ENCODE measurements at places on chromosomes 6 and 20.

- DNase-seq: peak; percentile 36
Observed at GRCh38 chr6:107118976-107119375, 3.7 kb upstream of the BEND3 start.

GRCh38 chr6:53197553-53197952 is 48.9 kb upstream of the GCM1 start:
- no peak for DNase-seq

DNA sequence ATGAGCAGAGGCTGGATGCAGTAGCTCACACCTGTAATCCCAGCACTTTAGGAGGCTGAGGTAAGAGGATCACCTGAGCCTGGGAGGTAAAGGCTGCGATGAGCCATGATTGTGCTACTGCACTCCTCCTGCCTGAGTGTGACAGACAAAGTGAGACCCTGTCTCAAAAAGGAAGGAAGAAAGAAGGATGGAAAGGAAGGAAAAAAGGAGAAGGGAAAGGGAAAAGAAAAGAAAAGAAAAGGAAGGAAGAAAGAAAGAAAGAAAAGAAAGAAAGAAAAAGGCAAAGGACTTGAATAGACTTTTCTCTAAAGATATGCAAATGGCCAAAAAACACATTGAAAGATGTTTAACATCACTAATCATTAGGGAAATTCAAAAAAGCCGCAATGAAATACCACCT is 215.3 kb upstream of the MYLIP start:
- DNase-seq: no peak

DNA sequence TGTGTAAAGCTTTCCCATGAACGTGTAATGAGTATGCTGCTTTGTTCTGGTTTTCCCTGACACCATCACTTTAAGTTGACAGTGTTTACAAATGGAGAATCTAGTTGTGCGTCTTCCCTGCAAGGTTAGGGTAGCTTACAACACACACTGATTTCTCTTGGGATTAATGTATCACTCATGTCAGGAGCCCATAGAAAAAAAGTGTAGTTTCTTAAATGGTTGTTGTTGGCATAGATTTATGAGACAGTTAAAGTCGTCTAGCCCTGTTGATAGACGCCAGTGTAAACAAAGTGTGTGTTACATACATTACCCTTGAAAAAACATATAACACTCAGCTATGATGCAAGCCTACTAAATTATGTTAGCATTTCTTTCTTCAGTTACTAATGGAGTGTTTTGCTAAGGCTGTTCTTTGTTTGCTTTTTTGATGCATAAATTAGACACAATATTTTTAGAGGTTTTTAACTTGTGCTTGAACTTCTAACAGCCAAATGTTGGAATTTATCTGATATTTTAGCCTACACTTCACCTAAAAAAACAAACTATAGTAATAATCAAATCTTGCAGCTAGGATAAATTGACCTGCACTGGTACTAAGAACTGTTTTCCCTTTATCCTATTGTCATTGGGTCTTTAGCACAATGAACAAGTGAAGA is 88.6 kb downstream of the RNF217 start:
- no peak for DNase-seq

DNA sequence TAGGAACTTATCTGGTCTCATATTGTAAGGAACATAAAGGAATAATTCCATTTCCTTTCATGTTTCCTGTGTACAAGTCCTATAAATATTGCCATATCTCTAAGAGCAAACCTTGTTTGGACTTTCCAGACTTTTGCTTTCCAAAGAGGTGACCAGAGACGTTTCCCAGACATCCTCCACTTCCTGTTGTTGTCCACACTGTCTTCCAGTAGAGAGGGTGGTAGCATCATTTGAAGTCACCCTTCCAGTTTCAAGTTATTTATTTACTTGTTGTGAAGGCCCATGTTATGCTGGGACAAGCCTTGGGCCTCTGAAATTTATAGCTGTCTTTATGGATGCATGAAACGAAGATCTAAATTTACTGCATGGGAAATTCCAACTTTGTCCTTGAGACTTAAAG is 10.6 kb upstream of the TGM3 start:
- DNase-seq: no peak

GRCh38 chr6:161137839-161138542 is 135.9 kb downstream of the AGPAT4 start:
- peak; percentile 32 for DNase-seq

Measured in iris pigment epithelial cell (primary cell).